ENCODE measurements at places on chromosomes 4 and X.
A peak's percentile ranks its signal among the peaks of the same experiment; 100 is the strongest.

DNA sequence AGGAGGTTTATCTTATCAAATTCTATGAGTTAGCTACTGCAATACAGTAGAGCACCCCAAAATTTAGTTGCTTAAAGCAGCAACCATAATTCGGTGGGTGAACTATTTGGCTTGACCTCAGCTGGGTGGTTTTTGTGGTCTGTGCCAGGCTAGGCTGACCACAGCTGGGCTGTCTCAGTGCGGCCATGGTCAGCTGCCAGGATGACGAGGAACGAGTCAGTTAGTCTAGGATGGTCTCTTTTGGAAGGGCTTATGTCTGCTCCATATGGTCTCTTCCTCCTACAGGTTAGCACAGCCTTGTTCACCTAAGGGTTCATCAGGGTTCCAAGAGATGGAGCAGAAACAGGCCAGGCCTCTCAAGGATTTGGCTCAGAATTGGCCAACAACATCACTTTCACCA lies 210.4 kb downstream of the PALLD start:
- peak; percentile 67 for DNase-seq

GRCh38 chrX:68204521-68205038 lies 228.7 kb downstream of the OPHN1 start:
- no peak for DNase-seq

- no peak for DNase-seq
Measured at GRCh38 chr4:69727426-69727825, 33.0 kb downstream of the SULT1B1 start.

GRCh38 chrX:3124031-3124430 lies 82.8 kb downstream of the ARSF start:
- DNase-seq, result no peak

- DNase-seq, result peak; percentile 70
Measured at GRCh38 chr4:78764498-78764961, 11.6 kb upstream of the BMP2K start.

GRCh38 chrX:71622576-71623450 lies 4.5 kb upstream of the CXCR3 start:
- DNase-seq, result peak; percentile 78

DNA sequence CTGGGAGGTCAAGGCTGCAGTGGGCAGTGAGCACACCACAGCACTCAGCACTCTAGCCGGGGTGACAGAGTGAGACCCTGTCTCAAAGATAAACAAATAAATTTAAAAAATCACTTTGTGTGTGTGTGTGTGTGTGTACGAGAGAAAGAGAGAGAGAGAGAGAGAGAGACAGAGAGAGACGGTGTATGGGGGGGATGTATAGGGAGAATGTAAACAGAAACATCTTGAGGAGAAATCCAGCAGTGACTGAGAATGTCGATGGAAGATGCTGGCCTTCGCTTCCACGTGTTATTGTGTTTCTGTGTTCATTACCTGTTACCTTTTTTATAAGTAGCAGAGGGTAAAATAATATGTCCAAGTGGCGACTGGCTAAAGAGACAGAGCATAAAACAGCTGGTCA lies 23.6 kb upstream of the RBPJ start:
- no peak for DNase-seq

DNA sequence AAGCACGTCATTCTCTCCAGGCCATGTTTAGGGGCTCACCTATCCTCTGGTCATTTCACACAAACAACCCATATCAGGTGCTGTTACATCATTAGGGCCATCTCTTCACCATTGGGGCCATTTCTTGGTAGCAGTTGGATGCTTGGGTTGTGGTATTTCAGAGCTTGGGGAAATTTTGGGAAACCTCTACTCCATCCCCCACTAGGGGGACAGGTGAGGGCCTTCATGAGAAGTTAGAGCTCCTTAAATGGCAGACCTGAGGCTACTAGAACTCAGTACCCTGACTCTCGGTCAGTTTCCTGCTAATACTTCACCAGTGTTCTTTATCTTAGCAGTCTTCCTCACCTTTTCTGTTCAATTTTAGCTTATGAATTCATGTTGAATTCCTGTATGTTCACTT lies 50.2 kb downstream of the ZNF827 start:
- DNase-seq, result no peak

DNA sequence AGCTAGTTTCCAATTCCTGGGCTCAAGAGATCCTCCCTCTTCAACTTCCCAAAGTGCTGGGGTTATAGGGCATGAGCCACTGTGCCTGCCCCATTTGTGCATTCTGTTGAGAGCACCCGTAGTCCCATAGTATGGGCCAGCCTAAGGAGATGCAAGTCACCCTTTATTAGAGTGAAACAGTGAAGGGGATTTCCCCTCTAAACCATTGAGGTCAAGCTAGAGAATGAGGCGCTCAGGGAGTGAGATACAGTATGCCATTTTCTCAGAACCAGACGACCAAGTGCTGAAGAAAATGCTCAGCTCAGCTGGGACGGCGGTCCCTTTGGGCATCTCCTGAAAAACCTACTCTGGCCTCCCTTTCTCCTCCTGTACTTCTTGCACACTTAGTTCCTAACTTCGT lies 18.7 kb downstream of the RNF4 start:
- no peak for DNase-seq

- DNase-seq, result no peak
Measured at GRCh38 chr4:48960988-48961635, 25.0 kb upstream of the CWH43 start.

DNA sequence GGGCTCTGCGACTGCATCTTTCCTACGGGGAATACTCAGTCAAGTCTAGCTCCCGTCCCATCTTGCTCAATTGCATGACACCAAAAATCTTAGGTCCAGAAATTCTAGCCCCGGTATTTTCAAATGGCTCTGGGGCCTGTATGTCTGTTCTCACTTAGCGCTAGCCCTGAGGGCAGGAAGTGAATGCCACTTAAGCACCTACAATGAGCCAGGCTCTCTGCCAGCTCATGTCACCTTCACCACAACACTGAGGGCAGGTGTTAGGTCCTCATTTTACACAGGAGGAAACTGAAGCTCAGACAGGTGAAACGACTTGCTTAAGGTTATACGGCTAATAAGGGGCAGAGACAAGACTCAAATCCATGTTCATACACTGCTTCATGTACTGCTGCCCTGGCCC lies 282.8 kb downstream of the PPP1R2C start:
- DNase-seq, result no peak

- DNase-seq, result no peak
Measured at GRCh38 chrX:46953597-46953996, 41.4 kb downstream of the JADE3 start.

- no peak for DNase-seq
Measured at GRCh38 chrX:7149411-7149810, 1.5 kb upstream of the PUDP start.

- DNase-seq, result peak; percentile 22
Measured at GRCh38 chrX:72123471-72124185, 8.1 kb downstream of the RTL5 start.

DNA sequence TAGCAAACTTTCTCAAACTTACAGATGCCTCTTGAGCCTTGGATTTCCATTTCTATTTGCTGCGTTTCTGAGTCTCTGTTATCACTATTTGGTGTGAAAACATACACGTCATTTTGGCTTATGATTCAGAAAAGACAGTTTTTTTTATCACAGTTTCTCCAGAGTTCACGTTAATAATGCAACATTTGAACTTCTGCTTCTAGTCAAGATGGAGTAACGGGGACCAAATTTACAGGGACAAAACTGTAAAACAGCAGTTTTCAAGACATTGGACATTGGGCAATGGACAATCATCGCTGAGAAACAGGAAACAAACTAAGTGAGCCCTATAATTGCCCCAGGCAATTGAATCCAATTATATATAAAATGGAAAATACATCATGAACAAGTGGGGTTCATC lies 36.2 kb upstream of the TASL start:
- DNase-seq, result no peak

DNA sequence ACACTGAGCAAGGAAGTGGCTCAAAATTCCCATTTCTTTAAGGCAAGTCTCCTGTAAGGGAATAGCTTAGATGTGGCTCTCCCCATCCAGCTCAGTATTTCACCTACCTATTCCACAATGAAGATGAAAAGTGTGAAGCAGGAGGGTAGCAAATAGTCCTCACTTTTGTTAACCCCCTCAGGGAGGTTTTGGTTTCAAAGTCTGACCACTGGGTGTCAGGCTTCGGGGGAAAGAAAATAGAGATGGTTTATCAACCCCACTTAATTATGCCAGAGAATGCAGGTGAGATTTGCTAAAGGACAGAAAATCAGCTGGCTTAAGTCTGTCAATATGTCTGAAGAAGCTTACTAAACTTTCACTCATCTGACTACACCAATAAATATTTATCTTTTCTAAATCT lies 69.5 kb downstream of the DHX15 start:
- peak; percentile 15 for DNase-seq

Data from GM23248 (cell line).